ENCODE measurements at places on chromosomes 2 and 18.

GRCh38 chr2:105141099-105141614 is 100.4 kb upstream of the GPR45 start:
- no peak for DNase-seq

- no peak for DNase-seq
Observed at GRCh38 chr2:109649736-109650695, 35.9 kb downstream of the SOWAHC start.

- DNase-seq: no peak
Observed at GRCh38 chr2:97359861-97360584, 229.7 kb downstream of the ANKRD36B start.

- no peak for DNase-seq
Observed at GRCh38 chr18:49006641-49007454, 56.1 kb upstream of the SMAD7 start.

GRCh38 chr18:55444536-55444935 is 143.5 kb downstream of the TCF4 start:
- no peak for DNase-seq

GRCh38 chr2:1026141-1026540 is 75.5 kb downstream of the SNTG2 start:
- DNase-seq: no peak

DNA sequence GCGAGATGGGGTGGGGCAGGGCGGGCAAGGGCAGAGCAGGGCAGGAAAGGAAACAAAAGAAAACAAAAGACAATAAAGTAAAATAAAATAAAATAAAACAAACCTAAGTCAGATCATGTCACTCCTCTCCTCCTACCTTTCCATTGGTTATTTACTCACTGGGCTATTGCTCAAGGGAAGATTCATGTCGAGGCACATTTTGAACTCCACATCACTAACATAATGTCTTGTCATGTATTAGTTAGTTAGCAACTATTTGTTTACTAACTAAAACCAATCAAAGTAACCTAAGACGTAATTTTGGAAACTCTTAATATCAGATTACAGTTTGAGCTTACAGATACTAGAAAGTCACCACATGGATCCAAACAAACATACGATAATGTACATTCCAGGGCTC is 2.2 kb downstream of the C1D start:
- no peak for DNase-seq

- no peak for DNase-seq
Observed at GRCh38 chr2:108345951-108346350, 31.8 kb upstream of the SULT1C4 start.

DNA sequence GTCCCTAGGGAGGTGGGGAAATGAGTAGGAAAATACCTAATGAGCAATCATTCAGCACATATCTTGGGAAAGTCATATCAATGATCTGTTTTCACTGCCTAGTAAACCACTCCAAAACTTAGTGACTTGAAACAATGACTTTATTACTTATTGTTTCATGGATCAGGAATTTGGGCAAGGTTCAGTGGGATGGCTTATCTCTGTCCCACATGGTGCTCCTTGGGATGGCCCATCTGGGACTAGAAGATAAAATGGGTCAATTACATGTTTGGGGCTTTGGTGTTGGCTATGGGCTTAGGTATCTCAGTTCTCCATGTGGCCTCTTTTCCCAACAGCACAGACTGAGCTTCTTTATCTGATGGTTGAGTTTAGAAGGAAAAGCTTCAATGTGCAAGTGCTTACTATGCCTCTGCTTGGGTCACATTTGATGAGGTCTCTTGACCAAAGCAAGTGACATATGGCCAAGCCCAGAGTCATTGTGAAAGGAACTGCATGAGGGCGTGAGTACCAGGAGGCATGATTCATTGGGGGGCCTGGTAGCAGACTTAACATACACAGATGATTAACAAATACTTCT is 218.1 kb upstream of the TNP1 start:
- DNase-seq: no peak

GRCh38 chr2:227010433-227010832 is 153.6 kb downstream of the COL4A4 start:
- DNase-seq: no peak

- DNase-seq: no peak
Observed at GRCh38 chr2:174779361-174779928, 15.2 kb upstream of the CHRNA1 start.

DNA sequence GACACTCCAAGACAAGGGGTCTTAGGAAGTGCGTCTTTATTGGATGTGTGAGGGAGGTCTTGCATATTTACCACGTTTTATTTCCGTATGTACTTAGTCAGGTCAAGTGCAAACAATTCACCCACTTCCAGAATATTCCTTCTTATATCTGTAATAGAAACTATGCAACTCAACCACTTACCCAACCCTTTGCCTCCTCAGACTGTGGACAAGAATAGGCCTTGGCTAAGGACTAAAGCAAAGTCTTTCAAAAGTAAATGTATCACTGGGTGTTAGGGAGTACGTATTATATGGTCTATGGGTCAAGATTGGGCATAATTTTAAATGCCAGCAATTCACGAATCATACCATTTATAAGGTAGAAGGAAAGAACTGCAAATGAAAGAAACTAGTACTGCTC is 484.8 kb downstream of the MBD2 start:
- no peak for DNase-seq

GRCh38 chr2:105287692-105288091 is 41.8 kb downstream of the TGFBRAP1 start:
- peak; percentile 23 for DNase-seq

GRCh38 chr2:205054789-205055188 is 509.5 kb downstream of the PARD3B start:
- DNase-seq: no peak

DNA sequence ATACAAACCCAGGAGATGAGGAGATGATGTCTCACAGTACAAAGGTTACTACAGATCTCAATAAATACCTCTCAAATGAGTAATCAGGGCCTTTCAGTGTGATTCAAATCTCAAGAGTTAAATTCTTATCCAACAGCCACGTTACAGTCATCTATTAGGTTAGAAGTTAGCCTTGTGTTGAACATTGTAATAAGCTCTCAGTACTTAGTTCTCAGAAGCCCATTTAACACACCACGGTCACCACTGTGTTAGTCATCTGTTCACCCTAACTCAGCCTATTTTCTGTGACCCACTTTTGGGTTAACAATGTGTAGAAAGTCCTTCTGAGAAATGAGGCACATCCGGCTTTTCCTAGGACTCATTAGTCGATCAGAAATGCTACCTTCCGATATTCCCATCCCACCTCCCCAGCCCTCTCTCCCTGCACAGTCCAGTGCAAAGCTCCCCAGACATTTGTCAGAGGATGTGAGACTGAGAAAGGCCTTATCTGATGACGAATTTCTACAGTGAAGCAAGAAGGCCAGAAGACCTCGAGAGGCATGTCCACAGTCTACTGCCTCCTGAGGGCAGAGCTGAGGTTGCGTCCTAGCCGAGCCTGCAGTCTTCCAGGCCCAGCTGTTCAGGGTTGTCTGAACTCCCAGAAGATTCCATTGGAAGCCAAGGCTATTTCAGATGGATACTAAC is 92.6 kb downstream of the ACTR2 start:
- no peak for DNase-seq

DNA sequence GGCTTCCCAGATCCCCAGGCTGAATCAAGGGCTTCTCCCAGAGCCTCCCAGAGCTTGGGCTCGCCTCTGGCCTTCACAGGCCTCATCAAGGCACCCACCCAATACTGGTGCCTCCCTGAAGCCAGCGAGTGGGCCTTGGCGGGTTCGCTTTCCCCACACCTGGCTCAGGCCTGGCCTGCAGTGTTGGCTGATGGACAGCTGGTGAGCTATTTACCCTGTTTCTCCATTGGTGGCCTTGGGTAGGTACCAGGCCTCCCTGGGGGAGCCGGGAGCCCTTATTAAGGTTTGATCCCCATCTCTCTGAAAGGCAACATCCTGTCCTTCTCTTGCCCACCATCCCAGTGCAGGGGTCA is 18.2 kb upstream of the DUSP2 start:
- DNase-seq: no peak

GRCh38 chr2:222751238-222751637 is 79.8 kb downstream of the MOGAT1 start:
- no peak for DNase-seq

GRCh38 chr2:231470246-231470900 is 6.1 kb upstream of the NCL start:
- no peak for DNase-seq

DNA sequence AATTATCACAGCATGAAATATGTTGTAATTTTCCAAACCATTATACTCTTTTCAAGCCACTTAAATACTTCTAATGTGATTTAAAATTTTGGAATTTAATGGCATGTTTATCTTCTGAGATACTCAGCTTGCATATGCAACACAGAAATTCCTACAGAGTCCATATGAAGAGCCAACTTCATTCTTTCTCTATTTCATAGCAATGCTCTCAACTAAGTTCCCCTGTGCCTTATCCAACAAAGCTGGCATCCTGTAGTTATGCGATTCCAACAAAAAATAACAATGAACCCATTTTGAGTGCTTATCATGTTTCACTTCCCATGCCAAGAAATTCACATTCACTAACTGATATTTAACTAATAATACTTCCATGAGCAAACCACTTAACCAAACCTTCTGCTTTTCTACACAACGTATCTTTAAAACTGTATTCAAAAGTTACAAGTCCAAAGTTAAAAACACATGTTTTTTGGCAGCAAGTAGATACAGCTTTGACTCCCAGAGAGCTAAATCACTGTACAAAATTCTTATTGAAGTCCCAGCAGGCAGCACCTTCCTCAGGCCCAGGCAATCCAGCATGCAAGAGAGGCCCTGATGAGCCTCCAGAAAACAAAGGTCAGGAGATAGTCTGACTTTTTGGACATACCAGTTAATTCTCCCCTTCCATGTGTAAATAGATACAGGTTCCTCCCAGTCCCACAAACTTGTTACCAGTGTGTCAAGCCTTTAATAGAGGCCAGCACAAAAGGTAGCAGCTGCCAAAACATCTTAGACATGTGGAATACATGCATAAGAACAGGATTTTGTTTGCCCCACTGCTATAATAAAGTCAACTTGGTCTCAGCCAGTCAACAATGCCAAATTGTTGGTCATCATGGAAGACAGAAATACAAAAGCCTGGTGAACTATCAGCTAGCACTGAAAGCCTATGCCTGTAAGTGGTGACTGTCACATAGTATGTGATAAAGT is 113.1 kb upstream of the WDR75 start:
- no peak for DNase-seq

DNA sequence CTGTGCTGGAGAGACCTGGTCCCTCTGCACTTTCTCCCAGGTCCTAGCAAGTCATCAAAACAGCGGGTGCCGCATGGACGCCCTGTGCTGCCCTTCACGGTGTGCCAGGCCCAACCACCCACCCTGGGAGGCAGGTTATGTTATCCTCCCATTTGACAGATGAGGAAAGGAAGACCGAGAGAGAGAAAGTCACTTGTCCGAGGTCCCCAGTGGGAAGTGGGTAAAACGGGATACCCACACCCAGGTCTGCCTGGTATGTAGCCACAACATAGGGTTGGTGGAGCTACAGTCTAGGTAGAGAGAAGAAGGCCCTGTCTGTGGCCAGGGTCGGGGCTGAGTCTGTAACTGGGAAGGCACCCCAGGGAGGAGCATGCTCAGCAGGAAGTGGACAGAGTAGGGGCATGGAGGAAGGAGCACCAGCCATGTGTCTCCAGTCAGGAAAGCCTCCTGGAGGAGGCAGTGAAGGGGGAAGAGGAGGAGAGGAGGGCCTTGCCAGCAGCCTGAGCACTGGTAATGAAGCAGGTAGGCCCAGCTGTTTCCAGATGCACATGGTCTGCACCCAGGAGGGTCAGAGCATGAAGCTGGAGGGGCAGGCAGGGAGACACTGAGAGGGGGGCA is 98.4 kb downstream of the ZFP36L2 start:
- no peak for DNase-seq

- no peak for DNase-seq
Observed at GRCh38 chr18:79556829-79557585, 122.6 kb upstream of the CTDP1 start.

- DNase-seq: no peak
Observed at GRCh38 chr2:166282154-166282553, 93.6 kb downstream of the SCN9A start.

- no peak for DNase-seq
Observed at GRCh38 chr2:35803126-35803525, 552.5 kb upstream of the CRIM1 start.

DNA sequence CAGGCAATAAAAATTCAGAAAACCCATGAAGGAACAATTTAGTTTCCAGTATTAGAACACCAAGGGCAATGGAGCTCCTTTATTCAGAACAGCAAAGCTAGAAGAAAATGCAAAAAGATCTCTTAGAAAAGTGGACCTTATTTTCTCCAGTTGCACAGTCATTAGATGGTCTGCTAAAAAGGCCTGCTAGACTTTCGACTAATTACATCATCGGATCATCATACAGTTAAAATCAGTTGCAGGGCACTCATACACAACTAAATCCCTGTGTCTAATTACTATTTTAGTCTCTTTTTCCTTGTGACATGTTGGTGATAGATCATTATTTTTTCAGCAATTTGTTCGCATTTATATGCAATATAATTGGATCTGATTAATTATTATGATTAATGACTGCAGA is 425.3 kb downstream of the NR4A2 start:
- no peak for DNase-seq

GRCh38 chr2:148981781-148982180 is 56.7 kb upstream of the LYPD6B start:
- DNase-seq: no peak

DNA sequence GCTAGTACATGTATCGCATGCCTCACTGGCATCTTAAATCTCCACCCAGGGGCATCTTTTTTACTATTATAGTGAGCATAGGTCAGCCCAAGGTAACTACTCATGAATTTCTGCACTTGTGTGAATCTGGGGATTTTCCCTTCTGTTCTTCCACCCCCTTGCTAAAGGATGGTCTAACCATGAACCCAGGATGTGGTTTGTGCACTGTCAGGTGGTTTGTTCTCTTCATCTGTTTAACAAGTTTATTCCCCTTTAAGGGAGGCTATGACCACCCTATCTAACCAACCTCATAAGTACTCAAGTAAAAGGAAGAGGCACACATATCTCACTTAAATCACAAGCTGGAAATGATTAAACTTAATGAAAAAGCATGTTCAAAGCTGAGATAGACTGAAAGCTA is 243.0 kb downstream of the RPRM start:
- DNase-seq: no peak

DNA sequence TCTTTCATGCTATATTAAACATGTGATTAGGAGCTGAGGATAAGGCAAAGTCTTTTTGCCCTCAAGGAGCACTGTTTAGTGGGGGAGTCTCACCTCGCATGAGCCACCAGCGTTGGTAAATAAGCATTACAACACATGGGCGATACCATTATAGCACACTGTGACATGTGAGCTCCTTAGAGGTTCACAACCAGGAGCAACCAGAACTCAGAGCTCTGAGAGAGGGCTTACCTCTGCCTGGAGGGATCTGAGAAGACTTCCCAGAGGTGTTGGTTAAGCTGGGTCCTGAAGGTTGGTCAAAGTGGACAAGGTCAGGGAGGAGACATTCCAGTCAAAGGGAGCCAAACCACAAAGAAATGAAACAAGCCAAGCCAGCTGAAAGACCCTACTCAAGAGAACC is 158.8 kb downstream of the ESCO1 start:
- no peak for DNase-seq

GRCh38 chr2:156430980-156431358 is 5.2 kb upstream of the GPD2 start:
- no peak for DNase-seq

DNA sequence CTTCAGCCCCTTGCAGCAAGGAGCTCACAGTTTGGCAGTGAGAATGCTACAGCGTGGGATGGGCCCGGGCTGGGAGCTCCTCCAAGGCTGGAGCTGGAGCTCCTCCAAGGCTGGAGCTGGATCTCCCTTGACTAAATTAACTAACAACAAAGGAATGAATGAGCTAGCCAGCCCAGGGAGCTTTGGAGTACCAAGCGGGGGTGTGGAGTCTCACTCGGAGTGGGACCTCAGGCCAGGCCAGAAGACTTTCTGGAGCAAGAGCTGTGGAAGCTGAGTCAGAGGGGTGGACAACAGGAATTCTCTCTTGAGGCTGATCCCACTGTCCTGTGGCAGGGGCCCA is 244.7 kb upstream of the HS6ST1 start:
- DNase-seq: no peak
